ENCODE measurements at places on chromosomes 1 and 21. TPM values are rescaled to one million over a fixed set of nuclear protein-coding genes. Genes with fewer than 3 reads are reported as not detected.

DNA sequence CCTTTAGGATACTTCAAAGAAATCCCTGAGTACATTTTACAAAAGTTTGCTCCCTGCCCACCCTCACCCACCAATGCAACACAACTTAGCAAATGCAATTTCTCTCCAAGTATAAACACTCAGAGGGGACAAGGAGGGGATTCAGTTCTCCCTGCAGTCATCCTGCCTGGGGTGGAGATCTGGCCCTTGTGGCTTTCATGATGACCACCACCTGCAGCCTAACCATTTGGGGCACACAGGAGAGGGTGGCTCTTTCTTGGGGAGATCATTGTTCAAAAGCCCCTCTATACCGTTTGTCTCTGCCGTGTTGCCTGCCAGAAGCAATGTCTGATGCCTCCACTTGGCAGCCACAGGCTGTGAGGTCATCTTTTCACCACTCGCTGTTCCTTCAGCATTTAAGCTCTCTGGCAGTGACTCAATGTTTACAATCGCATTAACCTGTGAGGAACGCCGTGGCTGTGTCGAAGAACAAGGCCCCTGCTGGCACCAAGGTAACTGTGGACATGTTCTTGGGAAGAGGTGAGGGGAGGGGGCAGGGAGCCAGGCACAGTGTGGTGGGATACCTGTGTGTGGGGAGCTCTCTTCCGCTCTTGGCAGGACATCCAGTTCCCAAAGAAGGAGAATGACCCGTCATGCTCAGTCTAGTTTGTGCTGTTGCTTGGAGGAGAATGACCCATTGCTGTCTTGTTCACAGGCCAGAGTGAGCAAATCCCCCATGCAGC lies 103.9 kb upstream of the DUSP10 start:
- no peak for DNase-seq

DNA sequence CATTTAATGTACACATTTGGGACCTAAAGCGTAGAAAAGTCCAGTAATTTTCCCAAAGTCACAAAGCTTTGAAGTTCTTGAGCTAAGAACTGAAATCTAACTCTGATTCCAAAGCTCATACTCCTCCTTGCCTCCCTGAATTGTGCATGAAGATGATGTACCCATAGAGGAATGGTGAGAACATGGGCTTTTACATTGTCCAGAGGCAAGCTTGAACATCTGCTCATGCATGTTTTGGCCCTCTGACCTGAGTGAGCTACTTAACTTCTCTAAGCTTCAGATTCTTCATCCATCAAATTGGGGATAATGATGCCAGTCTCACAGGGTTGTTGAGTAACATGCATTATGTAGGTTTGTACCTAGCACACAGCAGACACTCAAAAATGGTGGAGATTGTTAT lies 258.4 kb upstream of the HOOK1 start:
- no peak for DNase-seq

- DNase-seq = no peak
Measured at GRCh38 chr1:155136748-155137147, 1.1 kb downstream of the SLC50A1 start.

GRCh38 chr1:76494807-76495206 lies 372.5 kb upstream of the ST6GALNAC5 start:
- no peak for DNase-seq

GRCh38 chr21:16040601-16041000 lies 310.8 kb downstream of the USP25 start:
- no peak for DNase-seq

GRCh38 chr1:235763962-235764361 lies 102.7 kb downstream of the LYST start:
- DNase-seq = no peak

- no peak for DNase-seq
Measured at GRCh38 chr1:213761845-213762407, 225.8 kb upstream of the PROX1 start.

DNA sequence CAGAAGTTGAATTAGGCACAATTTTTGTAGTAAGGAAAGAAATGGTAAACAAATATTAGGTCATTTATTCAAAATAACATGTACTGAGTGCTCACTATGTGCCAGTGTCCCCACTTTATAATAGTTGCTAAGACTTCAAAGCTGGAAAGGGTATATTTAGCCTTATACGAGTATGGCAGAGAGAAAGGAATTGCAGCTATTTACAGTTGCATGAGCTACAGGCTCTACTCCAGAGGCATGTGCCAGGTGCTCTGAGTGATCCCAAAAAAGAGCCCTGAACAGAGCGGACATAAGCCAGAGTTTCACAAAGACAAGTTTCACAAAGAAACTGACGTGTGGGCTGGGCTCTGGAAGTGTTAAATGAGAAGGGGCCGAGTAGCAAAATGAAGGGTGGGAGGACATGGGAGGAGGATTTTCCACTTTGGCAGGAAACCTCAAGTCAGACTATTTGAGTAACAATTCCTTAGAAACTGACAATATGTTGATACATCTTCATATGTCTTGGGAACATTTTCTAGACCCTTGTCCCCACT lies 40.9 kb downstream of the FASLG start:
- no peak for DNase-seq

Gene GUCA2B
- total RNA-seq = not detected

GRCh38 chr1:151807766-151808165 lies 2.5 kb upstream of the LINGO4 start:
- DNase-seq = no peak

Gene KLF17
- total RNA-seq = 0.47 TPM

GRCh38 chr1:53506355-53507050 lies 47.3 kb downstream of the DMRTB1 start:
- DNase-seq = no peak

Gene CDA
- 5.3 TPM for total RNA-seq

GRCh38 chr1:12714710-12715475 lies 1.0 kb upstream of the AADACL3 start:
- no peak for DNase-seq

DNA sequence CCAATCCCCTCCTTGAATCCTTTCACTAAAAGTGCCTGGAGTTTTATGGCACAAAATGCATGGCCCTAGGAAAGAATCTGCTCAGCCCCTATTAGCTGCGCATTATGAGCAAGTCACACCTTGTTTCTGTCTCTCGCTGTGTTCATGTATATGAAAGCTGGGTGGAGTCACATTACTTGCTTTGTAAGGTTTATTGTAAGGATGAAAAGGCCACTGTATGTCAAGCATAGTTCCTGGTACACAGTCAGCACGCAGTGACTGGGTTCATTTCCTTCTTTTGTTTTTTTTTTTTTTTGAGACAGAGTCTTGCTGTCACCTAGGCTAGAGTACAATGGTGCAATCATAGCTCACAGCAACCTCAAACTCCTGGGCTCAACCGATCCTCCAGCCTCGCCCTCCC lies 6.7 kb upstream of the SLC9A1 start:
- DNase-seq = no peak

DNA sequence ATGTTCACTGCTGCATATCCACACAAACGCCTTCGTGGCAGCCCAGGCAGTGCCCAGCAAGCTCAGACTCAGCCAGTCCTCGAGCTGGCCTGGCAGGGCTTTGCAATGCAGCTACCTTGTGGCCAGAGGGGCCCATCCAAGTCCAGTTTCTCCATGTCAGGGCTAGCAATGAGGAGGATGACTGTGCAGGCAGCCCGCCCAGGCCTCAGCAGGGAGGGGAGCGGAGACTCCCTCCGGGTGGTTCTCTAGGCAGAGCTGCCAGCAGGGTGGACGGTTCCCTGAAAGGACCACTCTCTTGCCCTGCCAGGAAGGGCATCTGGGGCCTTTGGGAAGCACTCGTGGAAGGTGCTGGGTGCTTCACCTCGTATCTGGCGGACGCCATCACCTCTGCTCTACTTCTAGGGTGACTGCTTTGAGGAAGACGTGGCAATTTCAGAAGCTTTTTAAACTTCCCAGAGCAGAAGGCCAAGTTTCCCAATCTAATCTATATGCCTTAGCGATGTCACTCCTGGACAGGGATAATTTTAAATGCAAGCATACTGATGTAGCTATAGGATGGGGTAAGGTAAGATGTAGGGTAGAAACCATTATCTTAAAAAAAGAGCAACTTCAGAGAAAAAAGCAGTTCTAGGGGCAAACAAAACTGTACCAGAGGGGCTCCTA lies 56.2 kb downstream of the RUNX1 start:
- DNase-seq = no peak

Gene SCCPDH
- total RNA-seq = 35.3 TPM

- DNase-seq = no peak
Measured at GRCh38 chr1:41914516-41914915, 4.2 kb downstream of the HIVEP3 start.

GRCh38 chr1:3133686-3134085 lies 64.7 kb downstream of the PRDM16 start:
- peak; percentile 62 for DNase-seq

DNA sequence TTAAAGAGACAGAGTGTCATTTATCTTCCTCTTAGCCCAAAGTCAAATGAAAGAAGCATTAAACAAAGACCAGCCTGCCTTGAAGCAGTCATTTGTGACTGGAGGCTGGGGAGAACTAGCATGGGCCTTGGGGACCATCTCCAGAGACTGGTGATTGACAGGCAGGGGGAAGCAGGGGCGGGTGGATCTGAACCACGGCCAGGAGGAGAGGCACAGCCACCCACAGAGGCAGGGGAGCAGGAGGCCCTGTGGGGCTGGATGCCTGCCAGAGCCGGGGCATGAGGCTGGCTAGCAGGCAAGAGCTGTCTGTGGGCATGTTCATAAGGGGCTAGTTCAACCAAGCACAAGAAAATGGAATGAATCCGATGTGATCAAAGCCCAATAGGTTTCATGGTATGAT lies 73.9 kb downstream of the PLXNA2 start:
- no peak for DNase-seq

Data from lower lobe of right lung (tissue), 2 donors.